Activated CD8-positive, alpha-beta memory T cell treated with anti-CD3 and anti-CD28 coated beads for 1 hour (primary cell): ENCODE measurements at places on chromosomes 4 and X.

- no peak for DNase-seq
Observed at GRCh38 chr4:7842384-7843279, 97.0 kb downstream of the AFAP1 start.

DNA sequence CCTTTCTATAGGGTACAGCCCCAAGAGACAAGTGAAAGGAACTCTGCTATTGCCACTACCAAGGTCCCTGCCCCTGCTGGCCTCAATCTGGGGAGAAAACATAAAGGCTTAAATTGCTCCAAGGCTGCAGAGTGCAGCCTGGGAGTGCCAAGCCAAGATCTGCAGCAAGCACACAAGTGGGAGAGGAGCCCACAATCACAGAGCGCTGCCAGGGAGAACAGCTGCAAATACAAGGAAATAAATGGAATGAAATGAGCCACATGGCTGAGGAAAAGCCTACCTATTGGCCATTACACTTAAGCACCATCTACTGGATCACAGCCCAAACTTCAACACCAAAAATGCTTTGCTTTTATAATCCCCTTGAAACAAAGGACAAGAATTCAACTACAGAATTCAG, 582.4 kb downstream of the FAM133A start:
- DNase-seq, result no peak

DNA sequence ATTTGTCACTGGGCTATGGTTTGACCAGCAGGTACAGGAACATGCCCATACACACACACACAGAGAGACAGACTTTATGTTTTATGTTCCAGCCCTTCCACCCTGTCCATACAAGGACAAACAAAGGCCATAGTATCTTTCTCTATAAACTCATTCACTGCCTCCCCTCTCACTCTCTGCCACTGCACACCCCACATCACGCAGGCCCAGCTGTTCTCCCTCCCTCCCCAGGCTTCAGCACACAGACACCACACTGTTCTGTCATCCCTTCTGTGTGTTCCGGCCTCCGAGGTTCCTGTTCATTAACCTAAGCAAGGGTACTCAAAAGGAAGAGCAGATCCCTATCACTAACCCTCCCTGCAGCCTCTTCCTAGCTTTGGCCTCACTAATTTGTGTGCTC, 17.8 kb downstream of the LAS1L start:
- DNase-seq, result no peak

DNA sequence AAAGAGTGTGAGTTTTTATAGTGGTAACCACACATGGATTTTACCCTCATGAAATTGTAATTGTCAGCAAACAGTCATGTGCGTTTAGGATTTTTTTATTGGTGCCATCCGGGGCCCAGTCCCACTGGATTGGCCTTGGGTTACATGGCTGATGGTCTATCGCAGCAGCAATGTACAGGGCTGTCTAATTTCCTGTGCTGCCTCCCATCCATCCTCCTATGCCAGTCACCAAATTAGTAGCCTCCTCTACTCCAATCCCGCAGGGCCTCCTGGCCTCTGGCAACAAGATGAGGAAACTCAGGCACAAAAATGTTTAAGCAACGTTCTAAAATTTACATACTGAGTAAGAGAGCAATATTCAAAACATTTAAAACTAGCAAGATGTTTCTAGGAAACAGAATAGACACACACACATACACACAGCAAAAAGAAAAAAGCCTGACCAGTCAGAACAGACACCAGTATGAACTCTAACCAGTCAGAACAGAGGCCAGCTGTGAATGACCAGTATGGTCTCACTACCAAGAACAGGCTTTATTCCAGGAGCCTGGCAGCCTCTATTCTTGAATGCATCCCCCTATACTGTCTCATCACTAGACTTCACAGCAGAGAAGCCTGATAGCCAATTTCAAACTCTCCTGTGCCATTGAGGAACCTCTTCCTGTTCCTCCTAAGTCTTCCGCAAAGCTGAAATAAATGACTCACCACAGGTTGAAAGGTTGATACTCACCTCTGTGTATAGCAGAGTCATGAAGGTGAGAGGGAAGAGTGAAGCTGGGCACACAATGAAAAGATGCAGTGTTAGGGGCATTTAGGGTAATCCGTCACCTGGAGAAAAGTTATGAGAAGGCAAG, 42.6 kb downstream of the CHRNA9 start:
- DNase-seq, result no peak

DNA sequence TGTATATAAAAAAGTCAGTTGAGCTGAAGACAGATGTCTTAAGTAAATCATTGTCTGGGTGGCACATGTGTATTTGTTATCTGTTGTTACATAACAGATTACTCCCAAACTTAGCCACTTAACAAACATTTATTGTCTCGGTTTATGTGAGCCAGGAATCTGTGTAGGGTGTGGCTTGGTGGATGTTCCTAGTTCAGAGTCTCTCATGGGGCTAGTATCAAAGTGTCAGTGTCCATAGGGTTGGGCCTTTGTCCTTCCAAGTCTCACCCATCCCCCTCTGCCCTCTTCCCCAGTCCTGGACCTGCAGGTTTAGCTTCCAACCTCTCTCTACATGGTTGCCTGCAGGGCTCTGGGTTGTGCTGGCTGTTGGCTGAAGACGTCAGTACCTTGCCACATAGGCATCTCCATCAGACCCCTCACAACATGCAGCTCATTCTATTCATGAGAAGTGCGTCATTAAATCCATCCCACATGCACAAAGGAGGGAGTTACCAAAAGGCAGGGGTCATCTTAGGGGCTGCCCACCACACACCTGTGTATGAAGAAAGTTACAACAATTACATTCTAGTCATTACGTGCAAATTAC, 127.5 kb downstream of the HS3ST1 start:
- DNase-seq, result no peak

- DNase-seq, result no peak
Observed at GRCh38 chrX:48989483-48989882, 12.6 kb downstream of the GRIPAP1 start.

GRCh38 chrX:57930051-57930450, 19.8 kb upstream of the ZXDA start:
- no peak for DNase-seq

GRCh38 chr4:46648088-46648744, 258.3 kb upstream of the GABRA2 start:
- no peak for DNase-seq

DNA sequence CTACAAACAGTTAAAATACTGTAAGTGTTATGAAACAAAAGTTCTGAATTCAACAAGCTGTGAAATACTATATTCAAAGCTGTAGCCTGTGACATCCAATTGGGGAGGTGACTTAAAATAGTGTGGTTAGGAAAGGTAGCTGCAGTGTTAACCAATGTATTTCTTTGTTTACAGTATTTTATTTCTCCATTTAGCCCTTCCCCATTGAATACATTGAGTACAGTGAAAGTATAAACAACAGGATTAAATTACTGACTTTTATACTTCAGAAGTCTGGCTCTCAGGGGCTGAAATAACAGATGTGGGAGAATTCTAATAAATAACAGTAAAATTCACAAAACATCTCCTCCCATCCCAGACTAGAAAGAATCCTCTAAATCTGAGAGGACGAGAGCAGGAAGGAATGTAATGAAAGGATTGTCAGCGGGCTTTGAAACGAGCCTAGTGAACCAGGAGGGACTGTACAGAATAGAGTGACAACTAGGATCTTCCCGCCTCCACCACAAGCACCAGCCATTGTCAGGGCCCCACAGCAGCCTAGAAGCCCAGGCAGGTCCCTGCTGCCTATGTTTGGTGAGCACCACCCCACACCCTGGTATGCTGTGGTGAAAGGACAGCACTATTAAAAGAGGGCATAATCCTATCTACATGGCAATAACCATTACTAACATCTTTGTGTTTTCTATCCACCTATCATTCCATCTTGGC, 73.7 kb downstream of the SPCS3 start:
- no peak for DNase-seq

- DNase-seq, result no peak
Observed at GRCh38 chrX:18098763-18099162, 121.9 kb downstream of the BEND2 start.

GRCh38 chrX:118948270-118948669, 26.1 kb upstream of the LONRF3 start:
- no peak for DNase-seq

GRCh38 chrX:131058136-131058868, at the start of gene ARHGAP36:
TSS of gene ARHGAP36 (plus strand) at chrX:131058346. CDS start at chrX:131081666, 23,320 bp downstream.
- DNase-seq, result no peak

DNA sequence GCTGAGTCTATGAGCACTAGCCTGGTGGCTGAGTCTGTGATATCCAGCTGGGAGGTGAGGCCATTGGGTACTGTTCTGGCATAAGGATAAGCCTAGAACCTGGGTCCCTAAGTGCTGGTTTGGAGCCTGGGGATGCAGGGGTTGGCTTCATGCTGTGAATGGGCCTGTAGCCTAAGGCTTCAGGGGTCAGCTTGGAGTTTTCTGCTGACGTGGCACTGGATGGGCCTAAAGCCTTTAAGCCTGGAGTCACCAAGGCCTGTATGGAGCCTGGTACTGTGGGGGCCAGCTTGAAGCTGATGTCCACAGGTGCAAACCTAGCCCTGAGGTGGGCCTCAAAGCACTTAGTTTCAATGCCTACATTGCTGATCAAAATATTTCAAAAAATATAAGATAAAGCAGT, 979.6 kb upstream of the POU3F4 start:
- DNase-seq, result no peak

GRCh38 chr4:99637174-99637573, 20.5 kb downstream of the C4orf54 start:
- no peak for DNase-seq

- DNase-seq, result no peak
Observed at GRCh38 chrX:101409043-101409442, 1.0 kb downstream of the HNRNPH2 start.

DNA sequence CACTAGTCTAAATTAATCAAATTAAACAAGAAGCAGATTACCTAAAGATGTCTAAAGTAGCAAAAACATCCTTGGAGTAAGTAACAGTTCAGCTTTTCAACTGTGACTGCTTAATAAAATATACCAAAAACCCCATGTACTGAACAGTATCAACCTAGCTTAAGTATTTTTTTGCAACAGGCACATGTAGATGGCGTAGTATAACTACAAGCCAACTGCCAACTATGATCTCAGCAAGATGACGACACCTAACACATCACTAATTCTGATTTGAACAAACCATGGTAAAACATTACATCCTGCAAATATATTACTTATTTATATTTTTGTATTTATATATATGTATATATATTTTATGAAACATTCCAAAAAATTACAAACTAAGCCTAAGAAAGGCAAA, 24.5 kb downstream of the DHX15 start:
- no peak for DNase-seq

DNA sequence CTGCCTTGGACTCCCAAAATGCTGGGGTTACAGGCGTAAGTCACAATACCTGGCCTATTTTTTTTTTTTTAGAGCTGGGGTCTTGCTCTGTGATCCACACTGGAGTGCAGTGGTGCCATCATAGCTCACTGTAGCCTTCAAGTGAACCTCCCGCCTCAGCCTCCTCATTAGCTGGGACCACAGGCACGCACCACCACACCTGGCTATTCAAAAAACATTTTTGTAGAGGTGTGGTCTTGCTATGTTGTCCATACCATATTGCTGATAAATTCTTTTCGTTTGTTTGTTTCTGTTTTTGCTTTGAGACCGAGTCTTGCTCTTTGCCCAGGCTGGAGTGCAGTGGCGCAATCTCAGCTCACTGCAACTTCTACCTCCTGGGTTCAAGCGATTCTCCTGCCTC, 21.6 kb downstream of the ENOPH1 start:
- no peak for DNase-seq

- DNase-seq, result no peak
Observed at GRCh38 chr4:55837903-55838302, 15.5 kb upstream of the EXOC1 start.

DNA sequence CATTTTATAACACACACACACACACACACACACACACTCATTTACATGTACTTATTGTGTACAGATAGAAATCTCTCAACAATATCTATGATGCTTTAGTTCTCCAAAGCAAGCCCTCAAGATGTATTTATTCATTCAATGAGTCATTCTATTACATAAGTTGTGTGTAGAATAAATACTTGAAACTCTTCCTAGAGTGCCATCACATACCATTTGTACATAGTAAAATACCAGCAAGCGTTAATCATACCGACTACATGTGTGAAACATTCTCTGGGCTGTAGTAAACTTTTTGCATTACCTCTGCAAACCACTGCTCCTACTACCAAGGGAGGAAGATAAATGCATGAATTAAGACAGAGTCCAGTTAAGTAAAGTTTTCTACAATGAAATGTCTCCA, 70.9 kb downstream of the EPHA5 start:
- DNase-seq, result no peak

DNA sequence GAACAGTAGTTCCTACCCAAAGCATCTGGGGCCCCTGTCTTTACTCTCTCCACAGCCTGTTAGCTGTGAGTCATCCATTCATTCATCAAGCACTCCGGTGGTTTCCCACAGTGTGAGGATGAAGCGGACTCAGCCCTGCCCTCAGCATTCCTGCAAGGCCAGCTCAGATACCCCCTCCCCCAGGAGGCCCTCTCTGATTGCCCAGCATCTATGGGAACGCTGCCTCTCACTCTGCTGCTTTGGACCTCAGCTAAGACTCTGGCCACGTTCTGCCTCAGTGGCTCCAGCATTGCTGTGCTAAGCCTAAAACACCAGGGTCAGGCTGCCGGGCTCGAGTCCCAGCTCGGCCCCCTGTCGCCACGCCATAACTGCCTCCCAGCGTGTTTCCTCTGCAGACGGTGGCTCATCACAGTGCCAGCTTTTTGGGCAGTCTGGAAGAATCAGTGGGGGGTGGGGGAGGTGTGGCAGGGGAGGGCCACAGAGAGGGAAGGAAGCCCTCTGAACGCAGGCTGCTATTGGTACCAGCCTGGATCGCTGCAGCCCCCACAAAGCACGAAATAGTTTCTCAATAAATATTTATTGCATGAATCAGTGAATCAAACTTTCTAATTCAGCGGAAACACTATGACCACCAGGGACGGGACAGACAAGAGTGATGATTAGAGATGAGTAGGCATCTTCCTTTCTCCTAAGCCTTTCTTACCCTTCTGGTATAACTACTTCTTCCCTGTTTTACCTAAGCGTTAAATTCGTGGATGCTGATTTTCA, 74.4 kb downstream of the SORCS2 start:
- DNase-seq, result no peak

GRCh38 chr4:26964512-26964911, 103.9 kb downstream of the STIM2 start:
- DNase-seq, result no peak

DNA sequence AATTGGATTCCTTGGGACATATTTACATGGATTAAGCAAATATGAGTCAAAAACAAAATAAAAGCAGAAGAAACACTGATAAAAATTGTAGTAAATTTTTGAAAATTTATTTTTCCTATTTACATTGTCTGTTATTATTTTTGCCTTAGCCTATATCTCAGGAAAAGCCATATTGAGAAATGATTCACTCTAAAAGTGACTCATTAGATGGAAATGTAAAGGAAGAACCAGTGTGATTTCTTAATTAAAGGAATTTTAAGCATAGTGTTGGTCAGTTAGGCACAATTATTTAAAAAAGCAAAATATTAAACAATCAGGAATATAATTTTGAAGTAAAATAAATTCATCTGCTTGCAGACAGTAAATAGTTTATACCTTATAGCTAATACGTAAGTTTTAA, 167.4 kb upstream of the NAP1L5 start:
- no peak for DNase-seq

DNA sequence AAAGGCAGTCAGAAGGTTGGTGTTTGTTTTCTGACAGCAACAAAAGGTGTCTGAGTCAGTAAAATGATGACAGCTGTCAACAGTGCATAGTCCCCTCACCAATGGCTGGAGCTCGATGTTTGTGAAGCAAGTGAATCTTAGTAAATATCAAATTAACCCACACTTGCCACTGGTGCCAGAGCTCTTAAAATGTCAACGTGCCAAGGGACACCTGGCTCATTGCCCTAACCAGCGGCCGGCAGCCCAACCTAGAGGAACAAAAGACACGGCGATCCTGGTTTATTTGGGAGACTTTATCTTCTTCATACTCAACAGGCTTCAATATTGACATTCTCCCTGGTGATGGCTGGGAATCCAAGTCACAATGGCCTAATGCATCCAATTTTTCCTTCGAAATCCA, 143.4 kb downstream of the CPEB2 start:
- no peak for DNase-seq
